ENCODE measurements at places on chromosomes 7 and 10. TPM values are rescaled to one million over a fixed set of nuclear protein-coding genes. Genes with fewer than 3 reads are reported as not detected.

Gene HMX3
- not detected for total RNA-seq

Gene HABP2
- not detected for total RNA-seq

Gene TMEM196
- total RNA-seq = not detected

Gene MEPCE
- total RNA-seq = 63.9 TPM

Gene RNF133
- not detected for total RNA-seq

Gene WEE2
- total RNA-seq = not detected

Gene SPDYE5
- total RNA-seq = not detected

Gene VSIR
- total RNA-seq = 3.5 TPM

Gene GPR85
- 9.1 TPM for total RNA-seq

Gene NPSR1
- total RNA-seq = not detected

Gene TLX1
- total RNA-seq = not detected

Gene FGL2
- 8.8 TPM for total RNA-seq

Gene TSPAN33
- total RNA-seq = 0.57 TPM

Gene NEBL
- 0.11 TPM for total RNA-seq

Gene KLLN
- 0.77 TPM for total RNA-seq

Gene RABGEF1
- total RNA-seq = 44.5 TPM

Gene IDI2
- not detected for total RNA-seq

Gene AGMO
- not detected for total RNA-seq

Gene PLEKHS1
- total RNA-seq = not detected

Gene ERVW-1
- total RNA-seq = not detected

Gene FAM237B
- not detected for total RNA-seq

Gene HUS1
- total RNA-seq = 57.2 TPM

Gene ANK3
- 4.5 TPM for total RNA-seq

Gene LIPK
- total RNA-seq = 0.17 TPM

Gene EPO
- total RNA-seq = not detected

Gene DPYSL4
- total RNA-seq = 22.4 TPM

Gene ANKRD30A
- not detected for total RNA-seq

Gene SCIN
- total RNA-seq = 0.40 TPM

Gene OR6V1
- not detected for total RNA-seq

Gene CFAP70
- 0.45 TPM for total RNA-seq

Gene ITPRID1
- total RNA-seq = not detected

Gene SUGCT
- 23.3 TPM for total RNA-seq

Gene ACTL6B
- not detected for total RNA-seq

Gene FANK1
- 2.2 TPM for total RNA-seq

Gene GRID1
- not detected for total RNA-seq

Gene CTAGE8
- 0.17 TPM for total RNA-seq

Gene CFAP46
- total RNA-seq = not detected

Gene CD36
- 7.9 TPM for total RNA-seq

Gene CALCR
- not detected for total RNA-seq

Gene TRRAP
- total RNA-seq = 18.8 TPM

Gene EGFR
- 94.1 TPM for total RNA-seq

Gene TMEM270
- not detected for total RNA-seq

Gene TMEM139
- not detected for total RNA-seq

Gene PIK3CG
- total RNA-seq = not detected

Gene ENKUR
- total RNA-seq = not detected

Gene GDF2
- total RNA-seq = not detected

Gene SPDYE11
- total RNA-seq = not detected

Gene STEAP1B
- not detected for total RNA-seq

Gene HKDC1
- 1.1 TPM for total RNA-seq

Gene SPDYE9
- total RNA-seq = not detected

Gene PAX4
- total RNA-seq = not detected
